ENCODE measurements at places on chromosomes 5 and 9.

DNA sequence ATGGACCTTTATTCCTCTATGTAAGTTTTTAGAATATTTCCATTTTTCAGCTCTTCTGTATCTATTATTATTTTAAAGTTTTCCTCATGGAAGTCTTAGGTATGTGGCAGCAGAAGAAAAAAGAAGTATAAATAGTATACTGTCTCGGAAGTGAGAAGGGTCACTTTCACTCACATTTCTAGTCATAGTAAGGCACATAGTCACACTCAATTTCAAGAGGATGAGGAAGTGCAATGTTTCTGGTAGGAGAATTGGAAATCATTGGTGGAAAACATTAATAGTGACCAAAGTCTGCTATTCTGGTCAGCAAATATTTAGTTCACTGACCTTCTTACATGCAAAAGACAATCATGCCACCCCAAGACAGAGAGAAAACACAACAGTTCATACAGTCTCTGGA, 35.2 kb upstream of the TNFSF8 start:
- no peak for DNase-seq

- DNase-seq, result no peak
Observed at GRCh38 chr5:89573345-89573744, 690.4 kb upstream of the MEF2C start.

GRCh38 chr5:36726767-36727166, 120.4 kb downstream of the SLC1A3 start:
- DNase-seq, result no peak

DNA sequence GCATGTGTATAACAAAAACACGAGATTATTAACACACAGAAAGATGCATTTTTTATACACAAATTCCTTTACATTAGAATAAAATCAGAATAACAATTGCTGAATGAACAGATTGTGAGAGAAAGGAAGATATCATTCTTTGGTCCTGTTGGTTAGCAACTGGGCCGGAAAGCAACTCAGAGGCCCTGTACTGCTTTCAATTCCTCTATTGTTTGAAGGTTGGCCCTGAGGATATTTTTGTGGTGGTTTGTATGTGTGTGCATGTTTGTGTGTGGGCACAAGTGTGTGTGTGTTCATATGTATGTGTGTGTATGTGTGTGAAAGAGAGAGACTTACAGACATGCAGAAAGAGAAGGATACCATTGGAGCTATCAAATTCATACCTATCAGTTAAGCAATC, 356.8 kb upstream of the DMAC1 start:
- DNase-seq, result no peak

- DNase-seq, result no peak
Observed at GRCh38 chr5:137741-138140, 45.8 kb downstream of the PLEKHG4B start.

DNA sequence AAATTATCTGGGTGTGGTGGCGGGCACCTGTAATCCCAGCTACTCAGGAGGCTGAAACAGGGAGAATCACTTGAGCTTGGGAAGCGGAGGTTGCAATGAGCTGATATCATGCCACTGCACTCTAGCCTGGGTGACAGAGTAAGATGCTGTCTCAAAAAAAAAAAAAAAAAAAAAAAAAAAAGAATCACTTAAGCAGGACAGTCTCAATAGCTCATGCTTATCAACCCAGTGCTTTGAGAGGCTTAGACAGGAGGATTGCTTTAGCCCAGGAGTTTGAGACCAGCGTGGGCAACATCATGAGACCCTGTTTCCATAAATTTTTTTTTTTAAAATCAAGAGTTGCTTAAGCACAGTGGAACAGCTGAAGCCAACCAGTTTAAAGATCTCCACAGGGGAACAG, 42.6 kb downstream of the LEAP2 start:
- DNase-seq, result no peak

GRCh38 chr5:121313886-121314285, 537.8 kb upstream of the FTMT start:
- DNase-seq, result no peak

GRCh38 chr5:31221001-31221400, 27.5 kb downstream of the CDH6 start:
- no peak for DNase-seq

- DNase-seq, result peak; percentile 1
Observed at GRCh38 chr5:11547730-11548129, 356.5 kb downstream of the CTNND2 start.

DNA sequence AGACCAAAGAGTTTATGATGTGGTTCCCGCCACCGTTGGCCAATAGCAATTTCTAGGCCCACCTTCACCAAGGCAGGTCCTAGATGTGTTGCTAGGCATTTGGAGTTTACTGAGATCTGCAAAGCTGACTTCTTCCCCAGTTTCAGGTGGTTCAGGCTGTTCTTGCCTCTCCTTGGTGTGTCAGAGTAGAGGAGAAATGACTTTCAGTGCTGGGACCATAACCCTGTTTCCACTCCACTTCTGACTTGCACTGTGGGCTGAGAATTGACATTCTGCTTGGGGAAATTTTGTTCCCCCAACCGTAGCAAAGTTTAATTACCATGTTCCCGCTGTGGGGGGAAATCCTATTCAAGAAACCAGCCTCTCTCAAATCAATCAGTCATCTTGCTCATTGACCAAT, 128.0 kb upstream of the GABRP start:
- DNase-seq, result no peak

- no peak for DNase-seq
Observed at GRCh38 chr5:73395256-73395655, 53.3 kb downstream of the FOXD1 start.

- DNase-seq, result no peak
Observed at GRCh38 chr9:106350777-106351176, 512.2 kb upstream of the ZNF462 start.

- DNase-seq, result peak; percentile 3
Observed at GRCh38 chr9:107175816-107176435, 107.2 kb upstream of the RAD23B start.

DNA sequence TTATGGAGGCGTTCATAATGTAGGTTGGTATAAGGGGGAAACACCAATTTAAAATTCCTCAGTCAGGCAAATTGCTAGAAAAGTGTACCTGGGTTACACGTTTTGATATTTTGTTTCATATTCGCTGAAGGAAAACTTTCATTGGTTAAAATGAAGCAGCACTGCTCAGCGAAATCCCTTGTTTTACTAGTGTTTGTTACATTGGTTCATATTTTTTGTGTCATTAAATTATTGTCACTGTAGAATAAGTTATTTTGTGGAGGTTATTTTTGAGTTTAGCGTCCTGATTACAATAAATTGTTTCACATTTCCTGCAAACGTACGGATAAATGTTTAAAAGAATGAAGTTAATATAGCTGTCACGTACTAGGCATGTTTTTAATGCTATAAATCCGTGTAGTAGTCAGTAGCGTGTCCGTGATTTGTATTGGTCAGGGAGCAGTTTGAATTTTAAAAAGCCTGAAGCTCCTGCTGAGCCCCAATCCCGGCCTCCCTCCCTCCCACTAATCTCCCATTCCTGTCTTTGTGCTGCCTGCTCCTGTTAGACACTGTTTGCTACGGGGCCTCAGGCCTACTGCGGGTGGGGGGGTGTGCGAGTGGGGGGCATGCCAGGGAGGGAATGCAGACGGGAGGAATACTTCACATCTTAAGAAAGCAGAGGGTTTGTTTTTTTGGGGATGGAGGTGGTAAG, 2.0 kb downstream of the NIPBL start:
- no peak for DNase-seq

- no peak for DNase-seq
Observed at GRCh38 chr9:123406691-123407216, 50.8 kb downstream of the CRB2 start.

GRCh38 chr9:115416299-115416698, 298.3 kb upstream of the TNC start:
- no peak for DNase-seq

DNA sequence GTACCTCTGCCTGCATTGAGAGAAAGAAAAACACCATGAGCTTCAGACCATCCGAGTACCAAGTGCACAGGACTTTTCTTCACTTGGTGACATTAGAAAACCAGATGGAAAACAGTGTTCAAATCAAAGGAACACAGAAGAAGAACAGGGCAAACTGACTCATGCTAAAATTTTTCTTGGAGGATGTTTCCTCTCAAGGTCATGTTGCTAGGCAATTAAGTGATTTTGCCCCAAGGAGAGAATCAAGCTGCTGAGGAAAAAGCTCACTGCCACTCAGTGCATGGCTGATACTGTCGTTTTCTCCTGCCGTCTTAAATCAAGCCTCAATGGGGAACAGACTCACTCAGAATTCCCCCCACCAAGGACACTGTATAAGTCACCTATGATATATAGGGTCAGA, 57.9 kb upstream of the SIMC1 start:
- DNase-seq, result no peak

GRCh38 chr5:60586307-60586901, 113.6 kb downstream of the DEPDC1B start:
- DNase-seq, result no peak

DNA sequence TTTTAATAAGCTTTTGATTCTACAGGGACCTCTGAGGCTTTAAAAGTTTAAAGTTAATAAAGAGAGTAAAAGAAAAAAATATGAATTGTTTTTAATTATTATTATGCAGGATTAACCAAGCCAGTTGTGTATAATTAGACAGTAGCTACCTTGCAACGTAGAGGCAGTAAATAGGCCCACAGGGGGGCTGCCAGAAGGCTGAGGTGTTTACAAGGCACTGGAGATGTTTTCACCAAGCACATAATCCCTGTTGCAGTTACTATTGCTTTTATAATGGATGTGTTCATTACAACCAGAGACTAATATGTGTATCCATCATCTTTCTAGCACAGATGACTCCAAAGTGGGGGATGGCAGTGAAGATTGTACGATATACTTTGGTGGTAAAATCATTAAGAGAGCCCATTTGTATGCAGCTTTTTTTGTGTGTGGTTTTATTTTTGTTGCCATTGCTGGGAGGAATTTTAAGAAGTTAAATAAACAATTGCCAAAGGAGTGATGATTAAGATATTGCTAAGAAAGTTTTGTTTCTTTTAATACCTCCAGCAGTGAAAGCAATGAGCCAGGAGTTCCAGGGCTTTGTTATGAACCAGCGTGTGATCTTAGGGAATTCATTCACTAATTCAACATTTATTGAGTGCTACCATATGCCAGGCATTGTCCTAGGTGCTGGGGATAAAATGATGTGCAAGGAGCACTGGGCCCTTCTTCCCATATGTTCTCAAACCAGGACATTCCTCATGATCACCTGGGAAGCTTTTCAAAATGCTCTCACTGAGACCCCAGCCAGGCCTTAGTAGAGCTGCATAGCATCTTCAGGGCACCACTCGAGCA, 138.7 kb upstream of the EFNA5 start:
- DNase-seq, result no peak
